Naive thymus-derived CD8-positive, alpha-beta T cell (primary cell): ENCODE measurements at places on chromosomes 12 and 14. TPM values are rescaled to one million over a fixed set of nuclear protein-coding genes. Genes with fewer than 3 reads are reported as not detected.

The RILPL2 gene
- total RNA-seq = 3.3 TPM

The GPD1 gene
- 1.1 TPM for total RNA-seq

The TAPBPL gene
- 42.5 TPM for total RNA-seq

The GLI1 gene
- 1.9 TPM for total RNA-seq

The VWF gene
- 0.60 TPM for total RNA-seq

The RNASE2 gene
- not detected for total RNA-seq

The SELPLG gene
- 163 TPM for total RNA-seq

The GALNT6 gene
- 1.5 TPM for total RNA-seq

The WNT1 gene
- 0.52 TPM for total RNA-seq

The ADAM21 gene
- not detected for total RNA-seq

The DENND5B gene
- 1.7 TPM for total RNA-seq

The SPSB2 gene
- 23.3 TPM for total RNA-seq

The NGB gene
- not detected for total RNA-seq

The SLCO1C1 gene
- total RNA-seq = not detected

The PGF gene
- not detected for total RNA-seq

The ALDH1L2 gene
- 0.14 TPM for total RNA-seq

The OLR1 gene
- total RNA-seq = not detected

The RAB21 gene
- total RNA-seq = 88.5 TPM

The AVPR1A gene
- total RNA-seq = not detected

The RNF212B gene
- total RNA-seq = not detected

The CCDC60 gene
- not detected for total RNA-seq

The RASSF8 gene
- not detected for total RNA-seq

The CHGA gene
- not detected for total RNA-seq

The TSPAN8 gene
- total RNA-seq = not detected

The CLEC4A gene
- total RNA-seq = 2.9 TPM

The C12orf54 gene
- total RNA-seq = not detected

The SOAT2 gene
- 0.42 TPM for total RNA-seq

The DAZAP2 gene
- 301 TPM for total RNA-seq

The OR4N5 gene
- not detected for total RNA-seq

The MMP17 gene
- 1.5 TPM for total RNA-seq

The NELL2 gene
- total RNA-seq = 626 TPM

The ANKS1B gene
- total RNA-seq = not detected

The CLEC2A gene
- total RNA-seq = not detected

The ZNF891 gene
- total RNA-seq = 8.1 TPM

The KRT3 gene
- not detected for total RNA-seq

The COL2A1 gene
- total RNA-seq = 0.52 TPM

The ISCA2 gene
- total RNA-seq = 39.5 TPM

The CACNA2D4 gene
- total RNA-seq = 11.5 TPM

The KTN1 gene
- 131 TPM for total RNA-seq

The RPL36AL gene
- 268 TPM for total RNA-seq

The HOXC11 gene
- total RNA-seq = not detected

The DACT1 gene
- 1.4 TPM for total RNA-seq

The MYF5 gene
- total RNA-seq = not detected

The PHLDA1 gene
- 1.2 TPM for total RNA-seq

The SYT1 gene
- not detected for total RNA-seq

The GOLT1B gene
- total RNA-seq = 30.3 TPM

The OR4K5 gene
- total RNA-seq = not detected

The SLC22A17 gene
- 22.6 TPM for total RNA-seq

The CNTN1 gene
- not detected for total RNA-seq

The SYNE3 gene
- total RNA-seq = 48.2 TPM

The TAS2R13 gene
- 1.5 TPM for total RNA-seq

The IFNG gene
- total RNA-seq = not detected

The SOCS2 gene
- total RNA-seq = 2.9 TPM

The SLC38A4 gene
- not detected for total RNA-seq

The KERA gene
- not detected for total RNA-seq

The DHH gene
- 0.27 TPM for total RNA-seq
